Foreskin keratinocyte (primary cell): ENCODE measurements at places on chromosomes 12 and 14. TPM values are rescaled to one million over a fixed set of nuclear protein-coding genes. Genes with fewer than 3 reads are reported as not detected.

DLGAP5 gene
- total RNA-seq = 41.5 and 56.0 TPM in 2 replicates

TPPP2 gene
- not detected in 2 replicates for total RNA-seq

SYNDIG1L gene
- total RNA-seq = not detected in 2 replicates

ARMH4 gene
- total RNA-seq = 1.1 TPM in 2 replicates

KRT72 gene
- not detected in 2 replicates for total RNA-seq

KCNK10 gene
- total RNA-seq = 0.11 and 0.17 TPM in 2 replicates

RASSF8 gene
- total RNA-seq = 15.6 and 17.1 TPM in 2 replicates

RILPL1 gene
- 20.5 and 21.3 TPM in 2 replicates for total RNA-seq

ZBTB42 gene
- total RNA-seq = 2.3 TPM in 2 replicates

ADAMTS20 gene
- not detected in 2 replicates for total RNA-seq

MIPOL1 gene
- total RNA-seq = 9.3 and 10.2 TPM in 2 replicates

CLEC4D gene
- total RNA-seq = not detected in 2 replicates

KRT1 gene
- total RNA-seq = 0.71 and 1.0 TPM in 2 replicates

IL23A gene
- 5.0 and 7.3 TPM in 2 replicates for total RNA-seq

KERA gene
- not detected in 2 replicates for total RNA-seq

GRIN2B gene
- total RNA-seq = not detected in 2 replicates

ZBTB25 gene
- 7.1 TPM in 2 replicates for total RNA-seq

DHRS1 gene
- total RNA-seq = 69.4 and 82.0 TPM in 2 replicates

BCL2L14 gene
- total RNA-seq = not detected in 2 replicates
